ENCODE measurements at places on chromosomes 3 and 15.

DNA sequence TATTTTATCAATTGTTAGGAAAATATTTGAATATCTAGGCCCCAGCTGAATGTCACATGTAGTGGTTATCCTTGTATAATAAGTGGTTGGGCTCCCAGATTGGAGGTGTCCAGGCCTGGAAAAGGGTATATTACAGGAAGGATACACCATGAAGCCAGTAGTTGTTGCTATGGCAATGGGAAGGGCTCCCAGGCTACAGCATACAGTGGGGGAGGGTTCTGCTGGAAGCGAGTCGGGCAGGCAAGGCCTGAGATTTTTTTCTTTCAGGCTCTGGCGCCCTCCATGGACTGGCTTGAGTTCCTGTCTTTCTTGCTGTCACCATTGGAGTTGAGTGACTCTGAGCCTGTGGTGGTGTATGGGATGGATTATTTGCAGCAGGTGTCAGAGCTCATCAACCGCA lies 8.9 kb downstream of the ECE2 start:
- no peak for DNase-seq

- DNase-seq = no peak
These were observed 7.3 kb upstream of the ITIH3 start for GRCh38 chr3:52787246-52787645.

GRCh38 chr15:82986442-82986780 lies 401 bp downstream of the RAMAC start:
- DNase-seq = no peak

DNA sequence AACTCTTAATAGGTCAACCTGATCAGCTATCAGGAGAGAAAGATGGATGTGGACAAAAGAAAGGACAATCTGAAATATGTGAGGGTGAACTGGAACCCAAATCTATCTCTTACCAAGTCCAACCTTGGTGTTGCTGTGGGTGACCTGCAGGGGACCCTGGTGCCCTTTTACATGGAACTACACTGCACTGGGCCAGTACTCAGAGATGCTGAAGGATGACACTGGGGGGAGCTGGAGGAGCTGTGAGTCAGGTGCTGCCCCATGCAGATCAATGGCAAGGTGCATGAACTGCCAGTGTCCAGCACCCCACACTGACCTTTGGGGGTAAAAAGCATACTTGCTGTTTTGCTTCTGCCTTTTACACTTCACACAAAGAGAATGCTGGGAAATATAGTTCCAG lies 55.6 kb upstream of the TBC1D5 start:
- no peak for DNase-seq

- DNase-seq = no peak
These were observed 27.5 kb downstream of the PCCB start for GRCh38 chr3:136277634-136278033.

DNA sequence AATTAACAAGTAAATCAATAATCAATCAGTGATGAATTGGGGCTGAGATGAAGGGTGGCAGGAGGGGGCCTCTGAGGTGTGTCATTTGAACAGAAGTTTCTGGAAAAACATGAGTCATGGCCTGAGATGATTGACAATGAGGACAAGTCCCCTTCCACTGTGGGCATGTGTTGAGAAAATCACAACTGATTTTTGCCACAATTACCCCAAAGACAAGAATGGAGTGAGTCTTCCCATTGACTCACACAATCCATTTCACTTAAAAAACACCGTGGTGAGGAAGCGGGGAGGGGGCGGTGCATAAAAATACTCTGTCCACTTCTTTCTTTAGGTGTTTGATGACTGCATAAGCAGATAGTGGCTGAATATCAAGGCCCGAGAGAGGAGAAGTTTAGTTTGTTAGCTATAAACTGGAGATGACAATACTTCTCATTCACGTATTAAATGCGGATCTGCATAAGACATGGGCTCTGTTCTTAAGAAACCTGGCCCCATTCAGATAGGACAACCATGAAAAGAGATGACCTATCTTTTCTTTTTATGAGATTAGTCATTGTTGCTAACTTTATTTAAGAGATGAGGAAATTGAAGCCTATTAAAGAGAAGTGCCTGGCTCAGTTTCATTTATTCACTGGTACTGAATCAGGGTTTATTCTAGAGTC lies 34.7 kb downstream of the SHC4 start:
- peak; percentile 10 for DNase-seq
